ENCODE measurements at places on chromosomes 2 and 18.

DNA sequence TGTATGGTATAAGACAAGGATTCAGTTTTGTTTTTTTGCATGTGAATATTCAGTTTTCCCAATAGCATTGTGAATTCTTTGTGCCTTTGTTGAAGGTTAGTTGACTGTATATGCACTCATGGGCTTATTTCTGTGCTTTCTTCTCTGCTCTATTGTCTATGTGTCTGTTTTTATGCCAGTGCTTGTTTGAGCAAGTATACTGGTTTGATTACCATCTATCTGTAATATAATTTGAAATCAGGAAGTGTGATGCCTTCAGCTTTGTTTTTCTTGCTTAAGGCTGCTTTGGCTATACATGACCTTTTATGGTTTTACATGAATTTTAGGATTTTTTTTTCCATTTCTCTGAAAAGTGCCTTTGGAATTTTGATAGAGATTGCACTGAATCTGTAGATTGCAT, 23.5 kb downstream of the COLEC11 start:
- no peak for DNase-seq

DNA sequence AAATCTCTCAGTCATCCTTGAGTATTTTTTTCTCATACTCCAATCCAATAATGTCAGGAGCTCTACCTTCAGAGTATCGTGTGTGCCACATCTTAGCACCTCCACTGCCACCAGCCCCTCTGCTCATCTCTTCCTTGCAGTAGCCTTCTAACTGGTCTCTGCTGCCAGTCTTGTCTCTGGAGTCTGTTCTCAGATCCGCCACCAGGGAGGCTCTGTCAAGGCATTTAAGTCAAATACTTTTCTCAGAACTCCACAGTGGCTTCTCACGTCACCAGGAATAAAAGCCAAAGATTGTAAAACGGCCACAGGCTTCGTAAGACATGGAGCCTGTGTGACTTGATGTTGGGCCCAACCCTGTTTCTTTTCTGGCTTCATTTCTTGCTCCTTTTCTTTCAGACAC, 7.1 kb downstream of the UNC50 start:
- DNase-seq: no peak

- no peak for DNase-seq
Observed at GRCh38 chr2:208654056-208654455, 247.5 kb downstream of the PTH2R start.

DNA sequence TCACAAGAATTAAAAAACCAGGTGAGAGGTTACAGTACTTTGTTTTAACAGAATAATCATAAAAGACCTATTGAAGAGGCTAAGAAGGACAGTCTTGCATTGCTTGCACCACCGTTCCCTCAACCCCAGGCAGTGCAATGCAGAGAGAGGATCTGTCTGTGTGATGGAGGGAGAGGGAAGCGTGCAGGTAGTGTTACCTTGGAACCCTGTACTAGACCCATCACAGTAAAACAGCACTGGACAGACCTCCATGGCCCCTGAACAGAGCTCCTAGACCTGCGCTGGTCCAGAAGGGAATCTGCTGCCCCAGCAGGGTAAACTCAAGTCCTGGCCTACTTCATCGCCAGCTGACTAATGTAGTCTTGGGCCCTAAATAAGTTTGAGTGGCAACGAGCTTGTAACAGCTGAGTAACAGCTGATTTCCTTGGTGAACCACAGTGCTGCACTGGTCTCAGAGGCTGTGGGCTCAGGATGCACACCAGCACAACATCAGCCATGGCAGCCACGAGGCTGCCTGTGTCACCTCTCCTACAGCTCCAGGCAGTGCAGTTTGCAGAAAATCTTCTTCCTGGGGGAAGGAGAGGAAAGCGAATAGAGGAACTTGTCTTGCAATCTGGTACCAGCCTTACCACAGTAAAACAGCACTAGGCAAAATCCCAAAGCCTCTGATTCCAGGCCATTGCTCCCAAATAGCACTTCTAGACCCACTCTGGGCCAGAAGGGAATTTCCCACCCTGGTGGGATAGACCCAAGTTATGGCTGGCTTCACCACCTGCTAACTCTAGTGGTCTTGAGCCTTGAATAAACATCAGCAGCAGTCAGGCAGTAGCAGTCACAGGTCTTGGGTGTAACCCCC, 417.2 kb downstream of the CDH7 start:
- DNase-seq: no peak

DNA sequence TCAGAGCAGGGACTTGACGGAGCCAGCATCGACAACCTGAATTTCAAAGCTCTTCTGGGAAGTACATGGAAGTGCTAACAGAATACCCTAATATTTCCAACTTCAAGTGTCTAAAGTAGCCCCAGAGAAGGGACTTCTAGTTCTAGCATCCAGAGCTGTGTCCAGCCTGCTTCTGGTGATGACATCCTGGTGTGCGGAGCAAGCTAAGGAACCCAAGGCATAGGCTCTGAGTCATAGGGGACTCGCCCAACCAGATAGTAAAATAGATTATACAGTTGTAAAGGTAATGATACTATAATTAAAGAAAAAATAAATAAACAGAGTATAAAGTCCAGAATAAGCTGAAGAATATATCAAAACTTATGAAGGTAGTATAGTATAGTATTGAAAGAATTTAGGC, 108.1 kb upstream of the SERPINE2 start:
- no peak for DNase-seq

DNA sequence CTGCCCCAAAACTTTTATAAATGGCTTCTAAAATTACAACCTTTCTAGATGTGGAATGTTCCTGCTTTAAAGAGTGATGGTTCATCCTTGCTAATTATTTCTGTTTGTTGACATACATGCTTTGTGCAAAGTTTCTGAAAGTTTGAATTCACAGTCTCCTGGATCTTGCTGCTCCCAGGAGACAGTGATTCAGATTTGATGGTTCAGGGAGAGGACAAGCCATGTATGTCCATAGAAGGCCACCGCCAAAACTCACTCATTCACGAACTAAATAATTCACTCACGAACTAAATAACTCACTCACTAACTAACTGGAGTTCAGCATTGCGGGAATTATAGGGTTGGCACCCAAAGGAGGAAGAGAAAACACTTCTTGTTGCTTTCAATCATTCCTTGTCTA, 416.5 kb upstream of the ZEB2 start:
- DNase-seq: no peak

- DNase-seq: no peak
Observed at GRCh38 chr18:3075491-3075890, 62.5 kb upstream of the LPIN2 start.

GRCh38 chr2:127419448-127420038, 1.3 kb downstream of the PROC start:
- no peak for DNase-seq

DNA sequence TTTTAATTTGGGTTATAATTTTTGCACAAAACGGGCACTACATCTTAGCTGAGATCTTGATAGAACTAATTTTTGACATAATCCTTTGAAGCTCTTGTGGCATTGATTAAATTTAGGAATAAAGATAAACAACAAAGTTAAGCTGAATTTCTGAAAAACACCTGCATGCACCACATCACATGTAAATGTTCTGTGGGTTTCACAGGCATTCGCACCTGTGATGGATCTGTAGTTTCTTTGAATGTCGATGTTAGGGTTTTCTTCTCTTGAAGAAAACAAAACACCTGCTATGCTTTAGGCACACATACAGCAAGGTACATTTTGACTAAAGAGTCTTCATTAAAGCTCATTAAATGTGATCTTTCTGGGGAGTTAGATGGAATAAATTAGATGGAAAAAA, 60.3 kb downstream of the RPIA start:
- no peak for DNase-seq

- no peak for DNase-seq
Observed at GRCh38 chr2:68809324-68810240, 61.6 kb downstream of the BMP10 start.

DNA sequence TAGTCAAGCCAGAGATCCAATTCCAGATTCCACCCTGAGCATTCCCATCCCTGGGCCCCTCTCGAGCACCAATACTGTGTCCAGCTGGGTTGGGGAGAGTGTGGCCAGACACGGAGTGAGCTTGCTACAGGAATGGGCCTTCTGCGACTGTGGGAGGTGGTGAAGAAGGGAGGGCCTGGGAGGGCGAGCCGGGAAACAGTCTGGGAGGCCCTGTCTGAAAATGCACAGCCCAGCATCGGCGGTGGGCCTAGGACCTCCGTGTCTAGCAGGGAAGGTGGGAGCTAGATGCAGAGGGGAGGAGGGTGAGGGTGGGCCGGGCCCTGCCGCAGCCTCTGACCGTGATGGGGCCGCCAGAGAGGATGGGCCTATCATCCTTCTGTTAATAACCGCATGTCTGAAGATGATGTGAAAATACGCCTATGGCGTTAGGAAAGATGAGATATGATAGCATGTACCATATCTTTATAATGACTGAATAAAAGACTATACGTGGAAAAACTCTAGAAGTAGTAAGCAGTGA, 1.9 kb upstream of the OTOS start:
- DNase-seq: no peak

- DNase-seq: no peak
Observed at GRCh38 chr18:12159446-12159845, 65.8 kb downstream of the ANKRD62 start.

GRCh38 chr2:106187273-106187891, 6.7 kb downstream of the UXS1 start:
- DNase-seq: peak; percentile 71

DNA sequence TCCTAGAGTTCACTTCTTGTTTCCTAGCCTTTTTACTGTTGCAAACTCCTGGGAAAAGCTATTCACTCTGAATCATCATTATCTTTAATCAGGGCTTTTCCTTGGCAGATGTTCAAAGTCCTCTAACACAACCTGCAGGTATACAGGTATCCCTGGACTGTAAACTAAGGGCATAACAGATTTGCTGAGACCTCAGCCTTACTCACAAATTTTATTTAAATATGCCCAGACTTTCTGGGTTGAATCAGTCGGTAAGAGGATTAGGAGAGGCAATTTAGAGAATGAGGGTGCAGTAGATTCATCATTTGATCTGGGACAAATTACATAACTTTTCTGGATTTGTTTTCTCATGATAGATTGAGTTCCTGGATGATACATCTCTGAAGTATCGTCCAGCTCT, 217.8 kb upstream of the STON1 start:
- DNase-seq: no peak

DNA sequence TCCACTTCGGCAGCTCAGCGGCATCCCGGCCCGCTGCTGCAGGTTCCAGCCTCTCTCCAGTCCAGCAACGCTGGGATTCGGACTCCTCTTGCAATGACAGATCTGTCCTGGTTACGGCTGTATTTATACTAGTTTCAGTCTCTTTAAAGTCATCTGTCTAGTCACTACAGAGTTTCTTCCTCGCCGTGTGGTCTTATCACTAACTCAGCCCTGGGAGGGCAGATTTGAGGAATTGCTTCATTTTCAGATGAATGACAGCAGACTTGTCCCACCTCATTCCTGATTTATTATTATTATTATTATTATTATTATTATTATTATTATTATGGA, 2.2 kb downstream of the KLHL29 start:
- DNase-seq: no peak

DNA sequence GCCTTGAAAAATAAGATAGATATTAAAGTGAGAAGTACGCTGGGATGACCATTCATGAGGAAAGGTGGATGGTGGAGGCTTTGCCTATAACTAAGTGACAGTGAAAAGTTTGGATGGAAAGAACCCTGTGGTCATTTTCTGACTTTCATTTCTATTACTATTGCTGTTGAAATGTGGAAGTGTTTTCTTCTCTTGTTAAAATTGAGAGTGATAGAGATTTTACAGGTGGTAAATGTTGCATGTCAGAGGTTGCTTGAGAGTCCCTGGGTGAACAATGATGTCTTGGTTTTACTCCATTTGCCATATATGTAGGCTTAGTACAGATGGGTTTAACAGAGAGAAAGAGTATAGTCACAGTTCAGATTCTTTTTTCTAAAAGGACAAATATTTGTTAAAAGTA, 18.4 kb downstream of the NCOA1 start:
- no peak for DNase-seq
